Stimulated activated CD4-positive, alpha-beta T cell treated with anti-CD3 and anti-CD28 coated beads, Interleukin-2, amount 100 ng/mL, for 48 hours (primary cell): ENCODE measurements at places on chromosomes 13 and 19.
A peak's percentile ranks its signal among the peaks of the same experiment; 100 is the strongest.

- DNase-seq = no peak
These were observed 16.4 kb downstream of the CNMD start for GRCh38 chr13:52723181-52723580.

- no peak for DNase-seq
These were observed 10.9 kb downstream of the EXOC3L2 start for GRCh38 chr19:45234089-45234869.

DNA sequence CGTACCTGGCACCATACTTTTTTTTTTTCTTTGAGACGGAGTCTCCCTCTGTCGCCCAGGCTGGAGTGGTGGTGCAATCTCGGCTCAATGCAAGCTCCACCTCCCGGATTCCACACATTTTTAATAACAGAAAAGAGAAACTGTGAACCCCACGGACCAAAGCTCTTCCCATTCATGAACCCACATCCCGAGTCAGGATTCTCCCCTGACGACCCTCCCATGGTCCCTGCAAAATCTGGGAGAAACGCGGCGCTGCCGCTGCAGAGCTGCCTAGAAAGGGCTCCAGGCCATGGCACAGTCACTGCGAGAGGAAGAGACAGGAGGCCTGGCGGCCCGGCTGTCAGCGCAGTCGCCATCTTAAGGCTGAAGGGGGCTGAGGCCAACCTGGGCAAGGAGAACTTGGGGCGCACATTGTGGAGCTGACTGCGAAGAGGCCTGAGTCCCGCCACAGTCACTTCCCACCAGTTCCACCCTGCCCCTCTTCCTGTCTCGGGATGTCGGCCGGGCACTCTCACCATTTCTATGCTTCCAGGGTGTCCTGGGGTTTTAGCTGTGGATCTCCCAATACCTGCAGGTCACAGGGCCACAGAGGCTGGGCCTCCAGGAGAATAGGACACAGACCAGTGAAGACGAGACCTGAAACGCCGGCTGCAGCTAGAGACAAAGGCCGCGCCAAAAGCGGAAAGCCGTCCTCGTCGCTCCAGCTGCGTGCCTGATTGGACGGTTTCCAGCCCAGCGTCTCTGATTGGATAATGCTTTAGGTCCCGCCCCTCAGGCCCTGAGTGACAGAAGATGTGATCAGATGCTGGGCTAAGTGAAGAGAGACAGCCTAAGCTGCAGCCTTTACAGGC is 71.0 kb downstream of the ZNF486 start:
- DNase-seq = peak; percentile 80

- no peak for DNase-seq
These were observed 36.3 kb downstream of the MCF2L start for GRCh38 chr13:113005076-113005865.

GRCh38 chr13:26943748-26944147 is 183.2 kb upstream of the GPR12 start:
- DNase-seq = no peak

GRCh38 chr13:91986761-91987483 is 588.5 kb downstream of the GPC5 start:
- DNase-seq = no peak

- no peak for DNase-seq
These were observed 4.4 kb downstream of the GJB6 start for GRCh38 chr13:20227730-20228129.

- no peak for DNase-seq
These were observed 101.4 kb downstream of the LACC1 start for GRCh38 chr13:43981091-43981490.

DNA sequence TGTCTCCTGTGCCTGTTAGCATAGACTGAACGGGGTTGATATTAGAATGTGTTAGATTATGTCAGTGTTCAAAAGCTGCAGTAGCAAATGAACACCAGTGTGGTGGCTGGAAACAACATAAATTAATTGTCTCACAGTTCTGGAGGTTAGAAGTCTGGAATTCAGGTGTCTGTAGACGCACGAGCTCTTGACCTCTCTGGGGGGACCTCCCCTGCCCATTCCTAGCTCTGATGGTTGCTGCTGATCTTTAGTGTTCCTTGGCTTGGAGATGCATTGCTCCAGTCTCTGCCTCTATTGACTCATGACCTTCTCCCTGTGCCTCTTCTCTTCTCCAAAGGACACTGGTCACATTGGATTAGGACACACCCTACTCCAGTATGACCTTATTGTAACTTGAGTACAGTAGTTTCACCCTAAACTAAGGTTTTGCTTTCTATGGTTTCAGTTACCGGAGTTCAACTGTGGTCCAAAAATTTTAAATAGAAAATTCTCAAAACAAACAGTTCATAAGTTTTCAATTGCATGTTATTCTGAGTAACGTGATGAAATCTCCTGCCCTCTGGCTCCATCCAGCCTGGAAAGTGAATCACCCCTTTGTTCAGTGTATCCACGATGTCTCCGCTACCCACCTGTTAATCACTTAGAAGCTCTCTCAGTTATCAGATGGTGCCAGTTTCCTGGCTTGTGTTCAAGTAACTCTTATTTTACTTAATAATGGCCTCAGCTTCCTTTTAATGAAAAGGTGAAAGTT is 273.2 kb downstream of the MYO16 start:
- DNase-seq = no peak

- no peak for DNase-seq
These were observed 12.8 kb downstream of the MOB3A start for GRCh38 chr19:2083174-2083854.

GRCh38 chr13:108961542-108962125 is 332.2 kb downstream of the MYO16 start:
- DNase-seq = no peak
